Effector memory CD8-positive, alpha-beta T cell (primary cell): ENCODE measurements at places on chromosomes 12 and 14.

DNA sequence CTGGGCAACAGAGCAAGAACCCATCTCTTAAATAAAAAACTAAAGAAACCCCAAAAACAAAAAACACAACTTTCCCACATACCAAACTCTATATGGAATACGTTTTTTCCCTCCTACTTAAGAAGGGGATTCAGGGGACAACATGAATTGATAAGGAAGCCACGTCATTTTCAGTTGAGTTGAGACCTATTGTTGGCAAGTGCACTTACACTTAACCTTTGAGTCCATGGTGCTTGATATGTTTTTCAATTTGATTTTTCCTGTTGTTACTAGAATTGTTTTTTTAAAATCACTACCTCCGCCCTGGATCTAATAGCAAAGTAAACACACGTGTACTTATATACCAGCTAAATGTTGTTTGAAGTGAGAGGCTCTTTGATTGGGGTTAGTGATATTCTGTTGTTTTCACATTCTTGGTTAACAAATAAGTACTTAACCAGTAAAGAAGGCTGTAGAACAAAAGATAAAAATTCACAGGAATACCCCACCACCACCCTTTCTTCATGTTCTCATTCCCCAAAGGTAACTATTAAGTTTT is 2.0 kb downstream of the FAM177A1 start:
- no peak for DNase-seq

DNA sequence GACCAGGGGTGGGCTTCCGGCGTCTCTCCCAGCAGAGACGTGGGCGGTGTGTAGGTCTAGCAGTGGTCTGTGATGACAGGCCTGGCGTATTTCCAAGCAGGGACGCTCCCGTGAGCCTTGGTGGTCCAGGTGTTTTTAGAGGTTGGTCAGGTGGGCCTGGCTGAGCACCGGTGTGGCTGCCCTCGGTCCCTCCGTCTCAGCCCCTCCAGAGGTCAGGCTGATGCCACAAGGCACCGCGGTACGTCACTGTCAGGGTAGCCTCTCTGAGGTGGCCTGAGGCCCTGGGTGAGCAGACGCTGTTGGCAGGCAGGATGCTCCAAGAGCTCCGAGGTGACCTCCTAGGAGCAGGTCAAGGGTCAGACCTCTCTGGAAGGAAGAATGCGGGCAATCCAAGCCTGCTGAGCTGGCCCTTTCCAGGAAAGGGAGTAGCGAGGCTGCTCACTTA is 13.6 kb downstream of the MTA1 start:
- no peak for DNase-seq

DNA sequence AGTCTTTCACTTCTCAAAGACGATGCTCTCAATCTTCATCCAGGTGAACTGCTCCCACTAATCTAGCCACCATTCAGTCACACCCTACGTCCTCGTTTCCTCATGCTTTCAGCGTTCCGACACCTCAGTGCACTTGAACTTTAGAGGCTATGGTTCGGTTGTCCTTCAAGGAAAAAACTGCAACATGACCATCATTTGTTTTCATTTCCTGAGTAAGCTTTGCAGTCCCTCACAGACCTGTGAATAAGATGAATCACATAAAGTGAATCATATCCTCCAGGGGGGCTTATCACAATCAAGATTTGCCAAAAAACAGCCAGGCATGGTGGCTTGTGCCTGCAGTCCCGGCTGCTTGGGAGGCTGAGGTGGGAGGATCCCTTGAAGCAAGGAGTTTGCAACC is 80.2 kb downstream of the TMCC3 start:
- no peak for DNase-seq

DNA sequence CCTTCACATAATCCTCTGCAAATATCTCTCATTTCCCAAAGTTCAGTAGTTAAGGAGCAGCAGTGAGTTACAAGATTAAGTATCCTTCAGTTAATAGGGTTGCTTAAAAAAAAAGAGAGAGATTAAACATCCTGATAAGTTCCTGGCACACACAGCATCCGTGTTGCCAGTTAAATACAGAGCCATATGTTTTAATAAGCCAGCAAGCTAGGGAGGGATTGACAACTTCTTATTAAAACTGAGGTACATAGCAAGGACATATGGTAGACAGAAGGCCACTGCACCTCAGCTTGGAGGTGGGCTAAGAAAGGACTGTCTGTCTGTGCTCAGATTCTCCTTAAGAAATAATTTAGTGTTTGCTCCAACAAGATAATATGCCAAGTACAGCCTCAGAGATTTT is 9.6 kb upstream of the TMEM30B start:
- DNase-seq, result no peak

- DNase-seq, result no peak
Measured at GRCh38 chr14:90731487-90731886, 84.7 kb downstream of the TTC7B start.

DNA sequence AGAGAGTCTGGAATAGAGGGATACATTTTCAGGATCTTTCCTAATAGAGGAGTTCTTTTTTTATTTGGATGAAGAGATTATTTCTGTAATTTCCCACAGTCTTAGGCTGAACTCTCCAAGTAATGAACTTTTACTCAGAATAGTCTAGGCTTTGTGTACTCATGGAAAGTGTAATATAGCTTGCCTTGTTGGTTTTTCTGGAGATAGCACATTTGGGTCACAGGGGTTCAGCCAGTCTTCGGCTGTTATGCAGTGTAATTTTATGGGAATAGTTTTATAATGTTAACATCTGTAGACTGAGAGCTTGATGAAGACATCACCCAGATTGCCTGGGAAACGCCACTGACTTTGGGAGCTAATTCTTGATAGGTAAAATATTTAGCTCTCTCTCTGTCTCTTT is 450.8 kb downstream of the RAD51B start:
- DNase-seq, result no peak

- DNase-seq, result no peak
Measured at GRCh38 chr12:64678835-64679234, 68.5 kb downstream of the RASSF3 start.

DNA sequence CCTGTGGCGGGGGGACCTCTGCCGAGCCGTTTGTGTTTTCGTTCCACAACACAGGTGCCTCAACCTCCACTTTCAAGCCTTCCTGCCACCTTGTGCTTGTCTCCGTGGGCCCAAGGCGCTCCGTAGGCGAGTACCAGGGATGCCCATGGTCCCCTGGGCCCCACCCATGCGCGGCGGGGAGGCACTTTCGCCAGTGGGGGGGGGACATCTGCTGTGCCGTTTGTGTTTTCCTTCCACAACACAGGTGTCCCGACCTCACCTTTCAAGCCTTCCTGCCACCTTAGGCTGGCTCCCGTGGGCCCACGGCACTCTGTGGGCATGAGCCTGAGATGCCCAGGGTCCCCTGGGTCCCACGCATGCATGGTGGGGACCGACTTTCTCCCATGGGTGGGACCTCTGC is 335.9 kb downstream of the ALG10 start:
- no peak for DNase-seq

- no peak for DNase-seq
Measured at GRCh38 chr12:46384451-46385309, 12.1 kb upstream of the SLC38A2 start.
